NCI-H524 treated with DMSO at 0.1 percent for 48 hours (cell line): ENCODE measurements at places on chromosomes 6 and 20.

DNA sequence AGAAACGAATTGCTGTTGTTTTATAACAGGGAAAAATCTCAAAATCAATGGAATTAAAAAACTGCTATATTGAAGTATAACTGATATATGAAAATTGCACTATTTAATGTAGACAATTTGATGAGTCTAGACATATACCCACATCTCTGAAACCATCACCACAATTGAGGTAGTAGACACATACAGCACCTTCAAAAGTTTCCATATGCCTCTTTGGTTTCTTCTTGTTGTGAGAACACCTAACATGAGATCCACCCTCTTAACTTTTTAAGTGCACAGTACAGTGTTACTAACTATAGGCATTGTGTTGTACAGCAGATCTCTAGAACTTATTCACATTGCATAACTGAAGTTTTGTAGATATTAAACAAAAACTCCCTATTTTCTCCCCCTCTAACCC lies 14.0 kb upstream of the SLC17A5 start:
- DNase-seq = no peak

GRCh38 chr20:10478205-10478604 lies 43.1 kb downstream of the SLX4IP start:
- no peak for DNase-seq

GRCh38 chr6:72382602-72383529 lies 239.0 kb upstream of the KCNQ5 start:
- DNase-seq = no peak

DNA sequence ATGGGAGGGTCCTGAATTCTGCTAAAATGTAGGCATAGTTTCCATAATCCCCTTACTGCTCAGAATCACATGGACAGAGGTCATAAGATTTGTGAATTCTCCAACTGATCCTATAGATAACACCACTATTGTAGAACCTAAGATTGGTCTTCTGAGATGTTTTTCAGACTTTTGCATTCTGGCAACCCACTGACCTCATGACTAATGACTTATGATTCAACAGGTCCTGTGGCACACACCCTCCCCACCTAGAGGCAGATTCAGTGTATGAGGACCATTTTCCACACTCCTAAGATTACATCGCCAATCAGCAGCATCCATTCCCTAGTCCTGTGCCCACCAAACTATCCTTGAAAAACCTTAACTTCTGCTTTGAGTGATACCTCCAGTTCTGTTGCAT lies 207.2 kb downstream of the BTBD9 start:
- DNase-seq = no peak

DNA sequence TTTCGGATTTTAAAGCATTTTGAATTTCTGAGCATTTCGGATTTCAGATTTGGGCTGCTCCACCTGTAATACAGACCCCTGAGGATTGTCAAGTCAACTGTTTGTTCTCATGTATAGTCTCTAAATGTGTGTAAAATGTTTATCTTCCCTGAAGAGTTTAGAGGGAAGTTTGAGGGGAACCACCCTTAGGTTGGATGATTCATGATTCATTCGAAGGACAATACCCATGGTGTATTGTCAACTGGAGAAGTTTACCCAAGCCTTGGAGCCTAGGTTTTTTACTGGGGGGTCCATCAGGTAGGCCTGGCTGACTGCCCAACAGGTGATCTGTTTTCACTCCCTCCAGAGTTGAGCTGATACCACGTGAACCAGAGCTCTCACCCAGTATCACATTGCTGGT lies 18.9 kb downstream of the GSTA4 start:
- DNase-seq = no peak

DNA sequence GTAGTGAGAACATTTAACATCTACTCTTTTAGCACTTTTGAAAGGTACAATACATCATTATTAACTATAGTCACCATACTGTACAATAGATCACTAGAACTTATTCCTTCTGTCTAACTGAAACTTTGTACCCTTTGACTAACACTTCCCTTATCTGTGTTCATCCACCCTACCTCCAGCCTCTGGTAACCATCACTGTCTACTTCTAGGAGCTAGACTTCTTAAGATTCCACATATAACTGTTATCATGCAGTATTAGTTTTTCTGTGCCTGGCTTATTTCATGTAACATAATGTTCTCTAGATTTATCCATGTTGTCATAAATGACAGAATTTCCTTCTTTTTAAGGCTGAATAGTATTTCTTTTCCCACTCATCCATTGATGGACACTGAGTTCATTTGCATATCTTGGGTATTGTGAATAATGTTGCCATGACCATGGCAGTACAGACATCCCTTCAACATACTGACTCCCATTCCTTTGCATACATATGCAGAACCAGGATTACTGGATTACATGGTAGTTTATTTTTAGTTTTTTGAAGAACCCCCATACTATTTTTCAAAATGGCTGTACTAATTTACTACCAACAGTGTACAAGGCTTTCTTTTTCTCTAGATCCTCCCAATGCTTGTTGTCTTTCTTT lies 135.7 kb downstream of the MOXD1 start:
- DNase-seq = no peak

GRCh38 chr6:44869321-44869897 lies 458.7 kb upstream of the RUNX2 start:
- no peak for DNase-seq

GRCh38 chr6:138824482-138825144 lies 28.7 kb downstream of the ECT2L start:
- DNase-seq = no peak
